GM13977 (cell line): ENCODE measurements at places on chromosomes 16 and 17.
A peak's percentile ranks its signal among the peaks of the same experiment; 100 is the strongest.

DNA sequence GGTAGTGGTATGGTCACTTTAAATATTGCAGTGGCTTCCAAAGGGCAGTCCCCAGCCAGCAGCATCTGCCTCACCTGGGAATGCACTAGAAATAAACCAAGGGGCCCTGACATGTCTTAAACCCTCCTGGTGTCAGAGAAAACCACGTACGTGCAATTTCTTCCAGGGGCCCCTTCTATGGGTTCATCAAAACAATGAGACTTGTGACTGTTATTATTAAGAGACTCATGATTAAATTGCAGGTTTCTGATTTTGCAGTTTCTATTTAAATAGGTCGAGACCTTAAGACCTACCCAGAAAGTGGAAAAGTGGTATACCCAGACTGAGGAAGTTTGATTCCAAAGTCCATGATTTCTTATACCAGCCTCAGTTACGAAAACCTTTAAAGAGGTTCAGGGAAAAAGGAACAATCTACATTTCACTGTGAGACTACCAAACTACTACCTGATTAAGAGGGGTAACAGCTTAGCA, 746 bp upstream of the POLG2 start:
- no peak for DNase-seq

DNA sequence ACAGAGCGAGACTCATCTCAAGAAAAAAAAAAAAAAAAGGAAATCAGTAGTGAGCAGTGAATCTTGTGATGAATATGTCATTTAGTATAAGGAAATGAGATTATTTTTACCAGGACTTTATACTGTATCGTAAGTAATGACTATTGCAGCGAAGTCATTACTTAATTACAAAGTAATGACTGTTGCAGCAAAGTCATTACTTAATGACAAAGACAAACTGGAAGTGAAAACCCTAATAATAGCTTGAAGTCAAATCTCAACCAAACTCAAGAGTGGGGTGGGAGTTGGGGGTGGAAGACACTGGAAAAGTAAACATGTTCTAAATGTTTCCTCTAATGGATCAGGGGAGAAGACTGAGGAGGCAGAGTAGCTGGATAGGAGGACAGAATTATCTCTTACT, 76.5 kb downstream of the ARHGAP44 start:
- DNase-seq: no peak

DNA sequence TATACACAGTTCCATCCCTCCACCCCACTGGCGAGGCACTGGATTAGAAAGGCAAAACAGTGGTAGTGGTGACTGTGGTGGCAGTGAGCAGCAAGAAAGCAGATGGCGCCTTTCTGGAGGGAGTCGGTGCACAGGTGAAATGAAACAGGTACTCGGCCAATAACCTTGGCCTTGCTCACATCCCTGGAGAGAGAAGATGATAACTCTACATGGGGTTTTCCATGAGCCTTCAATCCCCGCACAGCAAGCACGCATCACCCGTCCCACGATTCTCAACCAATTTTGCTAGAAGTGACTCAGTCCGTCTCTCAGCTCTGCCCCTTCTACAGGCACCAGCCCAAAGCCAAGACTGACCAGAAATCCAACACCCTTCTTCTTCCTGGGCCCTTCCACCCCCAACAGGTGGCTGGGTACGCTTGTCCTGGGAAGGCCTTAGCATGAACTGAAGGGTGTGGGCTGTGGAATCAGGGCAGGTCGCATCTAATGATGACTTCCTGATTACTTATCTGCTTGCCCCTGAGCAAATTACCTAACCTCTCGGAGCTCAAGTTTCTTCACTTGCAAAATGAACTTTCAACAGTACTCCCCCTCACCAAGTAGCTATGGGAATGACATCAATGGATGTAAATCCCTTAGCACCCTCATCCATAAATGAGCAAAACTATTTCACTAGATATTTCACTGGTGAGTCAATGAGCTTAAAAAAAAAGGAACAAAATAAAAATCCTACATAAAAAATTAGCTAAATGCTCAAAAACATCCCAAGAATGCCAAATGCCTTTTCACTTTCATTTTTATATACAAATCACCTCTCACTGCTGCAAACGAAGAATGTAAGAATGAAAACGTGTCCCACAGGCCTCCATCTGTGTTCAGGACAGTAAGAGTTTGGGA, 18.0 kb downstream of the XPO6 start:
- DNase-seq: no peak

GRCh38 chr16:23807028-23807427, 28.8 kb upstream of the PRKCB start:
- no peak for DNase-seq

DNA sequence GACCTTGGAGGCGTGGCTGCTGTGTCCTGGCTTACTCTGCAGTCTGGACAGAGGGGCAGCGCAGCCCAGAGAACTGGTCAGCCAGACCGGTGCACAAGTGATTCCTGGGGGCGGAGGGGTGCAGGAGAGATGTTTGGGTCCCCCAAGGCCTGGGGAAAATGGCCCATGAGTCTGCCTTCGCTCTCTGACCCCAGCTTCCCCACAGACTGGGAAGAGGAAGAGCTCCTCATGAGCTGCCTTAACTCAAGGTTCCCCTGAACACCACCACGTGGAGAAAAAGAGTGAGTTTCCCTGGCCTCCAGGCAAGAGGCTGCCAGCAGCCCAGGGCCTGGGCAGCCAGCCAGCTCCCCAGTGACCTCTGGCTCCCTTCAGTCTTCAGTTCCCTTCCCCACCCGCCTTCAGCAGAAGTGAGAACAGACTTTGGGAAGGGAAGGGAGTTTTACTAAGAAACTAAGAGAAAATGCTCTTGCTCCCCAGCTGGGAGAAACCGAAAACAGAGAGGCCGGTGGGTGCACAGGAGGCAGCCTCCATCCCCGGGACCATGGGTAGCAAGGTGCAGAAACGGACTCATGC, 2.0 kb upstream of the C17orf99 start:
- DNase-seq: no peak

DNA sequence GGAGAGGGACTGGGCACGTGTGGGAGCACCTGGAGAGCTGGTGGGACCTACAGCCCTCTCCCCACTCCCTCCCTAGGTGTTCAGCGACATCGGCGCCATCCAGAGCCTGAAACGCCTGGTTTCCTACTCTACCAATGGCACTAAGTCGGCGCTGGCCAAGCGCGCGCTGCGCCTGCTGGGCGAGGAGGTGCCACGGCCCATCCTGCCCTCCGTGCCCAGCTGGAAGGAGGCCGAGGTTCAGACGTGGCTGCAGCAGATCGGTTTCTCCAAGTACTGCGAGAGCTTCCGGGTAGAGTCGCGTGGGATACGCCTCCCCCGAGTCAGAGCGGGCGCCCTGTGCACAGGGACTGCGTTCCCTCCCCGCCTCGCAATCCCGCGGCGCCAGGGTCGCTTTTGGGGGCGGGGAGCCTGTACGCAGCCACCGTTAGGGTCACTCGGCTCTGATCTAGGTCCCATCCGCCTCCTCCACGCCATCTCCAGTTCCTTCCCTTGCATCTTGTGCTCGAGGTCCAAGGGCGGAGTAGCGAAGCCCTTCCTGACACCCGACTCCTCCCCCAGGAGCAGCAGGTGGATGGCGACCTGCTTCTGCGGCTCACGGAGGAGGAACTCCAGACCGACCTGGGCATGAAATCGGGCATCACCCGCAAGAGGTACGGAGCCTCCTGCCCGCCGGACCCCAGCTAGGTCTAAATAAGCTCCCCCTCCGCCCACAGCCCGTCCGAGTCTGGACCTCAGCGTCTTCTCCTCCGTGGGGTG, 13.0 kb downstream of the SARM1 start:
- DNase-seq: peak; percentile 79

GRCh38 chr17:76598004-76598439, 12.4 kb upstream of the ST6GALNAC2 start:
- no peak for DNase-seq

DNA sequence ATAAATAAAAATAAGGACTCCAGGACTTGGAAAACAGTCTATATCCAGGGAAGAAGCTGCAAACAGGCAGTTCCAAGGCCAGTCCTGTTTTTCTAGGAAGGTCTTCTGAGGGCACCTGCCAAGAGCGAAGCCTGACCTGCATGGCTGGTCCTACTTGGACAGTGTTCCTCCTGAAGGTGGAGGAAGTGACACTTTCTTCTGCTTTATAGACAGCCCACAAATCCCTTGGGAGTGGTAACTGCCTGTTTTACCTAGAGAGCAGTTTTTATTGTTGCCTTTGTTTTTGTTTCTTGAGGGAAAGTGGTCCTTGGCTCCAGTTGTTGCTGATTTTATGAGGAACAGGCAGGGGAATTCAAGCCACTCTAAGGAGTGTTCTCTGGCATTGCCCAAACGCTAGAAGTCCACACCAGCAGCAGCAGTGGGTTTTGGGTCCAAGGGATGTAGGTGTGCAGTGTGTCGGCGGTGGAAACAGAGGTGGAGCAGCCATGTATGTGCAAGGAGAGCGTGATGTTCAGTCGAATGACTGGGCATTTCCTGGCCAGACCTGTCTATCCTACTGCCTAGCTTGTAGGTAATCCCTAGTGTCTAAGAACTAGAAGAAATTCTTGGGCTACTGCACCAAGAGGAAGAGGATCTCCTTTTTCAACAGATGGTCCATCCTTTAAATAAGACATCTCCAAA, 35.3 kb downstream of the LDHD start:
- no peak for DNase-seq

DNA sequence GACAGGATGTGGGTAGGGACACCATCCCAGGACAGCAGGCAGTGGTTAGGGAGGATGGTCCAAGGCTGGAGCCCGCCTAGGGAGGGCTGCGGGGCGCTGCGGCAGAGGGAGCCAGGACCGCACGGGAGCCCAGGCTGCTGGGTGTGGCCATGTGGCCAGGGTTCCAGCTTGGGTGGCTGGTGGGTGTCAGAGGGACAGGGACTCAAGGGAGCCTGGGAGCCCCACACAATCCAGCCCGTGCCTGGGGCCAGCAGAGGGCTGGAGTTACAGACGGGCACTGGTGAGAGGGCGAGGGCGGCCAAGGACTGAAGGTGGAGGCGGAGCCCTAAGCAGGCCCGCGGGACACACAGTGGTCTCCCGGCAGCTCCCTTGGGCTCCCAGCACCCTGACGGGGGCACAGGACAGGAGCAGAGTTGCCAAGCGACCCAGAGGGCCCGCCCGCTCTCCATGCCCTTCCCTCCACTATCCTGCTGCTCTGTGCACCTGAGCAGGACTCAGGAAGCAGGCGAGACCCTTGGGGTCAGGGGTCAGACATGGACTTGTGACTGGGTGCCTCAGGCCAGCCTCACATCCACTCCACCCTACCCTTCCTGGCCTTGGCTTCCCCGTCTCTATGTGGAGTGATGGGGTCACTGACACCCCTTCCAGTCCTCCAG, 7.1 kb downstream of the MRPL28 start:
- no peak for DNase-seq

GRCh38 chr16:71354156-71354555, 4.4 kb upstream of the CALB2 start:
- DNase-seq: no peak

DNA sequence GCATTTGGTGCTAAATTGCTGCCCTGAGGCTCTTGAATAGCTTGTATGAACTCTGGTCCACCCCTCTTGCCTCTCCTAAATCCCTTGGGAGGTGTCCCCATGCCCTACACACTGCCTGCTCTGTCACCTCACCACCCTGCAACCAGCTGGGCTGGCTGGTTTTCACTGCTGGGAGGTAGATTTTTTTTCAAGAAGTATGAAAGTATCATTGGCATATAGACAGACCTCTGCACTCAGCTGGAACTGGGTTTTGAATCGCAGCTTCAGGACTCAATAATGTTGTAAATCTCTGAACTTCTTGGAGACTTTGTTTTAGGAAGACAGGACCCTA, 184.9 kb downstream of the MSI2 start:
- DNase-seq: no peak

GRCh38 chr16:4882000-4882632, 34.8 kb downstream of the UBN1 start:
- DNase-seq: no peak

GRCh38 chr16:12583237-12583897, 220.3 kb downstream of the CPPED1 start:
- DNase-seq: no peak

DNA sequence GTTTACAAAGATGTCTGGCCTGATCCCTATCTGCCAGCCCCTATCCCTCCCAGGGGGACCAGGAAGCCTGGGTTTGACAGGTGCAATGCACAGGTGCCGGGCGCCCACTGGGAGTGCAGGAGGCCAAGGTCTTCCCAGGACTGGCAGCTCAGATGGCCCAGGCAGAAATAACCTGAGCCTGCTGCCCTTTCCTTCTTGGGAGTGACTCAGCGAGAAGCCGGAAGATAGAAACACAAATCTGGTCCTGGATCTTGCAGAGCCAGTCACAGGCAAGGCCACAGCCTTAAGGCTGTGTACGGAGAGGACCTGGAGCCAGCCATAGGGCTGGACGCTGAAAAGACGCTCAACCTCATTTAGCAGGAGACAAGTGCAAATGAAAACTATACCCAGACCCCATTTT, 27.7 kb downstream of the GPR142 start:
- DNase-seq: no peak

DNA sequence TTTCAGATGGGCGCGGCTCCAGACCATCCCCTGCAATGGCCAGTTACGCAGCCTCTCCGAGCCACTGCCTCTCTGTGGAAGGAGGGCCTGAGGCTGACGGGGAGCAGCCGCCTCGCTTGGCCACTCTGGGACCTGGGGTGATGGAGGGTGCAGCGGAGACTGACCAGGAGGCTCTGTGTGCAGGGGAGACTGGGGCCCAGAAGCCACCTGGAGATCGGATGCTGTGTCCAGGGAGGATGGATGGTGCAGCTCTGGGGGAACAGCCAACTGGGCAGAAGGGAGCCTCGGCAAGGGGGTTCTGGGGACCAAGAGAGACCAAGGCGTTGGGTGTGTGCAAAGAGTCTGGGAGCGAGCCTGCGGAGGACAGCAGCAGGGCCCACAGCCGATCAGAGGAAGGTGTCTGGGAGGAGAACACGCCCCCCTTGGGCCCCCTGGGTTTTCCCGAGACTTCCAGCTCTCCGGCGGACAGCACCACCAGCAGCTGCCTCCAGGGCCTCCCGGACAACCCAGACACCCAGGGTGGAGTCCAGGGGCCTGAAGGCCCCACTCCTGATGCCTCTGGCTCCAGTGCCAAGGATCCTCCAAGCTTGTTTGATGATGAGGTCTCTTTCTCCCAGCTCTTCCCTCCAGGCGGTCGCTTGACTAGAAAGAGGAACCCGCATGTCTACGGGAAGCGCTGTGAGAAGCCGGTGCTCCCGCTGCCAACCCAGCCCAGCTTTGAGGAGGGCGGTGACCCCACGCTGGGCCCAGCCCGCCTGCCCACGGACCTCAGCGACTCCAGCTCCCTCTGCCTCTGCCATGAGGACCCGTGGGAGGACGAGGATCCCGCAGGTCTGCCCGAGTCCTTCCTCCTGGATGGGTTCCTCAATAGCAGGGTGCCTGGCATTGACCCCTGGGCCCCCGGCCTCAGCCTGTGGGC, 17.4 kb upstream of the ZFPM1 start:
- no peak for DNase-seq

GRCh38 chr17:53463363-53463762, 359.4 kb upstream of the KIF2B start:
- DNase-seq: no peak
